Tongue (tissue), 3 donors: ENCODE measurements at places on chromosomes 13 and 19. TPM values are rescaled to one million over a fixed set of nuclear protein-coding genes. Genes with fewer than 3 reads are reported as not detected.

- DNase-seq: peak; percentile 95
Observed at GRCh38 chr19:2032296-2032941, 16.9 kb upstream of the BTBD2 start.

GRCh38 chr13:100503622-100504021 lies 85.0 kb downstream of the GGACT start:
- no peak for DNase-seq

- DNase-seq: no peak
Observed at GRCh38 chr13:26988059-26988769, 183.4 kb downstream of the USP12 start.

- no peak for DNase-seq
Observed at GRCh38 chr13:71939186-71939585, 72.2 kb upstream of the DACH1 start.

- no peak for DNase-seq
Observed at GRCh38 chr13:44271915-44272341, 101.7 kb upstream of the SERP2 start.

DNA sequence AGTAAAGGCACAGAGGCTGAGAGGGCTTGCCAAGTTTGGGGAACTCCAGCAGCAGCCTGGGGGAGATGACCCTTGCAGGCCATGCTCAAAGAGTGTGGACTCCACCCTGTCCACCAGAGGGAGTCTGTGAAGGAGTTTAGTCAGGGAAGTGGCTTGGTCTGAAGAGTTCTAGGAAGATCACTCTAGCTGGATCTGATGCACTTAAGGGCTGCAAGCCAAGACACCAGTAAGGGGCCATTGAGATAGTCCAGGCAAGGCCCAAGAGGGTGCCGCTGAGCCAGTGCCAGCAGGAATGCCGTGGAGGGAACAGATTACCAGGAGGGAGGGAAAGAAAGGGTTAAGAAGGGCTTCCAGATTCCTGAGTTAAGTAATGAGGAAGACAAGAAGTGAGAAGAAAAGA lies 68.7 kb downstream of the ZAR1L start:
- peak; percentile 57 for DNase-seq

DNA sequence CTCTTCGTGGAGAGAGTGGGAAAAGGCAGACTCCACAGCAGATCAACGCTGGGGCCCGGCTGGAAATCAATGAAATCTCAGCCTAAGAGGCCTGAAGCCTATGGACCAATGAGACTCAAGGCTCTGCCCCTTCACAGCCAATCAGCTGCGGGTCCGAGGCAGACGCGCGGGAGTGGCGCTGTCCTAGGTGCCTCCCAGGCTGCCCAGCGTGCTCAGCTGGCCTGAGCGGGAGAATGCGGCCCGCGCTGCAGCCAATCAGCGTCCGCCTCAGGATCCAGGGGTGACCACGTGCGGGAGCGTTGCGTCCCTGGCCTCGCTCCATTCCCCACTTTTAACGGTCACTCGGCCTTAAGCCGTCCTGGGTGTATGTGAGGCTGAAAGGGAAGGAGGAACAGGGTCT lies at the start of gene ZBTB32:
TSS of gene ZBTB32 (plus strand) at position 341 of the 400 bp plus-strand sequence. CDS start 10,069 bp downstream, outside the sequence.
- peak; percentile 64 for DNase-seq

DNA sequence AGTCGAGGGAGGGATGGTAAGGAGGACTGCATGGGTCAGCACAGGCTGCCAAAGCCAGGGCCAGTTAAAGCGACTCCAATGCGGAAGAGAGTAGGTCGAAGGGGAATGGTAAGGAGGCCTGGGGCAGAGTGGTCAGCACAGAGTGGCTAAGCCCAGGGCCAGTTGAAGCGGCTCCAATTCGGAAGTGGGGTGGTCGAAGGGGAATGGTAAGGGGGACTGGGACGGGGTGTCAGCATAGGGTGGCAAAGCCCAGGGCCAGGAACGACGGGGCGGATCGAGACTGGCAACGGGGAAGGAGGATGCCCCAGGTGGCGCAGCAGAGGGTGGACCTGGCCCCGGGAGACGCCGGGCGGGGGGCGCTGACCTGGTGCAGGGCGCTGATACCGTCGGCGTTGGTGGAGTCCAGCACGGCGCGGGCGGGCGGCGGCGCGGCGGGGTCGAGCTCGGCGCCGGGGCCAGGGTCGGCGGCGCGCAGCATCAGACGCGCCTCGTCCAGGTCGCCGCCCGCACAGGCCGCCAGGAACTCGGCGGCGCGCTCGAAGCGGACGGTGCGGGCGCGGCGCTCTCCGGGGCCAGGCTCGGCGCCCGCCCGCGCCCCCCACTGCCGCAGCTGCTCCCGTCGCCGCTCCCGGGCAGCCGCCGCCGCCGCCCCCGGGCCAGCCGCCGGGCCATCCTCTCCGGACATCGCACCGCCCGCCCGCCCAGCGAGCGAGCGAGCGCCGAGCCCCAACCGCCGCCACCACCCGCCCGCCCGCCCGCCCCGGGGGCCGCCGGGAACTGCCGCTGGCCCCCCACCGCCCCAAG lies at the start of gene PPP1R12C:
TSS of gene PPP1R12C (minus strand) at position 779 of the 804 bp plus-strand sequence. CDS start at position 685, 94 bp downstream.
- peak; percentile 25 for DNase-seq

DNA sequence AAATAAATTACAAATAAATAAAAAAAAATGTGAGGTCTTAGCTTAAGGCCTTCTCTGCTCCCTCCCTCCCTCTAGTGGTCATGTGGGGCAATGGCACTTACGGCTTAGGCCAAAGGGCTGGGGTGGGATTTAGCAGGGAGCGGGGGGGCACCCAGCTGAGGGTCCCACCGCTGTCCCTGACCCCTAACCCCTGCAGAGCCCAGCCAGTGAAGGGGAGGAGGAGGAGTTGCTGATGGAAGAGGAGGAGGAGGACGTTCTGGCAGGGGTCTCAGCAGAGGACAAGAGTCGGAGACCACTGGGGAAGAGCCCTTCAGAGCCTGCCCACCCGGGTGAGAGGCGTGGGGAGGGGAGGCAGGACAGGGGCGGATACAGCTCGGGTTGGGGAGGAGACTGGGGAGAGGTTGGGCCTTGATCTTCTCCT lies 9.3 kb downstream of the MPND start:
- peak; percentile 79 for DNase-seq

- DNase-seq: no peak
Observed at GRCh38 chr13:41976476-41976875, 15.6 kb upstream of the VWA8 start.

MCF2L gene
- total RNA-seq: 60.7 TPM

SHD gene
- total RNA-seq: 18.1 TPM

TRPM4 gene
- 28.2 TPM for total RNA-seq

DEDD2 gene
- 21.1 TPM for total RNA-seq

DNA sequence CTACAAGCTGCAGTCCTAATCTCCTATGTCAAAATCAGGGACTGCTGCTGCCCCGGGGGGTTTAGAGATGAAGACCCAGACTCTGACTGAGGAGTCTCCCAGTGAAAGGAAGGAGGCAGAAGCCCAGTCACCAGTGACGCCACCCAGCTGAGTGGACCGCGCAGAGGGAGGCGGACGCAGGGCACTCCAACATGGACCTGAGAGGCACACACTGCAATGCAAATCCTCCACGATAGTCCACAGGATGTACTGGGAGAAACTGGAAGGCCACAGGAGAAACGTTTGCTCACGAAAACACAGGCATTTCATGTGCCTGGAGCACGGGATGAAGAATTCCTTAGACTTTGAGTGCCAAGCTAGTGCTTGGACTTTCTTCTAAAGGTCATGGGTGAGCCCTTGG lies 58.3 kb downstream of the IRS2 start:
- no peak for DNase-seq

DNA sequence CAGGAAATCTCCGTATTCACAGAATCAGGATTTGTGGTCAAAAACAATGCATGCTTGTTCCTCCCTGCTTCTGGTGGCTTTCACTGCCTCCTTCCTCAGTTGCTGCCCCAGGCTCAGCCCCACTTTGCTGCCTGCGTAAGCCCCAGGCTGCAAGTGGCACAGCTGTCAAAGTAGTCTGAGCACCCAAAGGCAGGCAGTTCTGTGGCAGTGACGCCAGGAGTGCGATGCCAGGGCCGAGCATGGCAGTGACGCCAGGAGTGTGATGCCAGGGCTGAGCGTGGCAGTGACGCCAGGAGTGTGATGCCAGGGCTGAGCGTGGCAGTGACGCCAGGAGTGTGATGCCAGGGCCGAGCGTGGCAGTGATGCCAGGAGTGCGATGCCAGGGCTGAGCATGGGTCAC lies 77.3 kb upstream of the GPR183 start:
- no peak for DNase-seq

- DNase-seq: no peak
Observed at GRCh38 chr13:37599519-37599918, 951 bp upstream of the POSTN start.

- no peak for DNase-seq
Observed at GRCh38 chr19:48874303-48875135, 2.3 kb downstream of the PPP1R15A start.

- peak; percentile 36 for DNase-seq
Observed at GRCh38 chr13:25095851-25096453, at the start of gene PABPC3. Gene PABPC3 (plus strand): TSS chr13:25096136. CDS start chr13:25096199, 63 bp downstream.

GRCh38 chr13:20254076-20254475 lies 22.0 kb upstream of the GJB6 start:
- DNase-seq: no peak

LILRB1 gene
- total RNA-seq: 0.51 TPM

DNA sequence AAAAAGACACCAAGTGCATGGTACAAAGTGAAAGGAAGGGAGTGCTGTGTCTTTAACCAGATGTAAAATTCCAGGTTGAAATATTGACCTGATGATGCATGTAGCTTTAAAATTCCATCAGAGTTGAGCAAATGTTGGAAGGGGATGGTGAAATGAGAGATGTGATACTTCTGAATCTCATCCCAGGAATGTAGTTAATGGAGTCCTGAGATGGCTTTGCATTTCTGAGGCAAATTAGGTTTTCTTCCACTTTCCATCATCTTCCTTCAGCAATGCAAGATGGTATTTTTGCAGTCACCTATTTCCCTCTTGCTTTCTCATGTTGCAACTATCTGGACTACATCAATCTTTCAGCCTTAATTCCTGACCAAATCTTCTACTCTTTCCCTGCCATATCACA lies 194.1 kb upstream of the MIR17HG start:
- no peak for DNase-seq

APOC4 gene
- not detected for total RNA-seq

- DNase-seq: no peak
Observed at GRCh38 chr13:93259527-93260080, 33.0 kb downstream of the GPC6 start.

DNA sequence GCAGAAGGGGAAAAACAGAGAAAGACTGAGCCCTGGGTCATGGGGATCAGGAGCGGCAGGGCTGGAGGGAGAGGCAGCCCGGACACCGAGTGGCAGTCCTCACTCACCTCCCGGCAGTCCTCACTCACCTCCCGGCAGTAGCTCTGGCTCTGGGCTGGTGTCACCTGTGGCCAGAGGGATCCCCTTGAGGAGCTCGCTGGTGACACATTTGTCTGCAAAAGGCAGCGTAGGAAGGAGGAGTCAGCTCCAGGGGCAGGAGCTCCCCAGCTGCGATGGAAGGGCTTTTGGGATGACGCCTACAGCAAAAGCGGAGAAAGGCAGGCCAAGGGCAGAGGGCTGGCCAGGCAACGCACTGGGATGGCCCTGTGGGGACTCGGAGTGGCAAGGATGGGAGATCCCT lies 739 bp downstream of the EIF3G start:
- DNase-seq: no peak

- DNase-seq: peak; percentile 73
Observed at GRCh38 chr13:113029487-113030258, 60.7 kb downstream of the MCF2L start.

- DNase-seq: no peak
Observed at GRCh38 chr13:30900436-30900835, 5.6 kb upstream of the MEDAG start.

- DNase-seq: peak; percentile 19
Observed at GRCh38 chr13:112067871-112068539, 1.1 kb downstream of the SOX1 start.

KIR2DL1 gene
- total RNA-seq: not detected

DNA sequence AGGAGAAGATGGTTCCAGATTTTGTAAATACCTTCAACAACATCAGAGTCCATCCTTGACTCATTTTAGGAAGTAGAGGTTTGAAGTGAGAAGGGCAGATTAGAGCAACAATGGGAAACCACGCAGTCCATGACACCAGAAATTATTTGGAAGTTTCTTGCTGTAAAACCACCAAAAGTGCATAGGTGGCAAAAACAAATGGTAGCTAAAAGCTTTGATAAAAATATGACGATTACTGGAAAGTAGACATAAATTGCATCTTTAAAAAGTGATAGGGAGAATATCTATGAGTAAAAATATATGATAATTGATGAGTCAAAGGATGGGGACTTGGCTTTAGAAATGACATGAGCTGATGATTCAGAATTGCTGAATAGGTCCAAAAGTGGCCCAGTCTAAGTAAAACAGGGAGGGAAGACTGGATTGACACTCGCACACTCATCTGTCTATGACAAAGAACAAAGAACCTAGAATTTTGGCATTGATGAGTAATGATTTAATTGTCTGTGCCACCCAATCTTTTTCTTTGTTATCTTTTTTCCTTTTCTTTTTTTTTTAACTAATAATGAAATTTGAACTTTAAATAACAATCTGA lies 472.2 kb downstream of the MYO16 start:
- DNase-seq: no peak

- DNase-seq: peak; percentile 48
Observed at GRCh38 chr19:35805526-35806102, 7.0 kb downstream of the PRODH2 start.

GRCh38 chr19:33052352-33052972 lies 12.2 kb downstream of the RHPN2 start:
- peak; percentile 62 for DNase-seq

DNA sequence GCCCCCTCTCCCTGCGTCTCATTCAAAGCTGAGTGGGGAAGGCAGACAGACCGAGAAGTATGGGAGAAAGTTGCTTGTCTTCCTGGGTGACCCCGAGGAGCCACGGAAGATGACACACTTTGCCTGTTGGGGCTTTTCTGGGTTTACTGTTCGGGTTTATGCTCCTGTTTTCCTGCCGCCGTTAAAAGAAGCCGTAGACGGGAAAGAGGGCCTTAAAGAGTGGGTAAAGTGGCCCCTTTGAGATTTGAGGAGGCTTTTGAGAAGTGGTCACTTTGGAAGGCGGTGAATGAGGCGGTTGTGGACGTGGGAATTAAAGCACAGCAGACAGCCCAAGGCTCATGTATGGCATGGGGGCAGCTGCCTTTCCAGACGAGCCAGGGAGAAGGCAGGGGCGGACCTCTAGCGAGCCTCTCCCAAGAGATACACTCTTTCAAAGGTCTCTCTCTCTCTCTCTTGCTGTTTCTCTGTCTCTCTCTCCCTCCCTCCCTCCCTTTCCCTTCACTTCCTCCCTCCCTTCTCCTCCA lies 493 bp upstream of the LHFPL6 start:
- DNase-seq: peak; percentile 64

URAD gene
- total RNA-seq: not detected

SIAH3 gene
- total RNA-seq: 0.10 TPM

DNA sequence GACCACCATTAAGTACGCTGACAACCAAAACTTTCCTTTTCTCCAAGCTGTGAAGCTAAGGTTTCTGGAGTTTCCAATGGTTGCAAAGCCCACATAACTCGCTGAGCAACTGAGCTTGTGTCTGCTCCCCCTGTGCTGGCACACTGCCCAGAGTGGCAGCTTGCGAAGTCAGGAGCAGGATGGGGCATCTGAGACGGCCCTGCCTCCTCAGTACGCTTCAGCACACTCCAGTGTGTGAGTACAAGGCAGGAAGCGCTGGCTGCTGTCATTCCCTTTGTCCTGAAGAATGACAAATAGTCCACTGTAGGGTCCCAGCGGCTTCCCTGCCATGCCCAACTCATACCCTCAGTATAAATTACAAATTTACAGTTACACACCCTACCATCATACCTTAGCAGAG lies 51.5 kb downstream of the SKA3 start:
- DNase-seq: peak; percentile 74
